ENCODE measurements at places on chromosomes 12 and 14. TPM values are rescaled to one million over a fixed set of nuclear protein-coding genes. Genes with fewer than 3 reads are reported as not detected.

Gene CLEC1B
- polyA plus RNA-seq, result not detected

Gene RPS6KL1
- 0.23 TPM for polyA plus RNA-seq

DNA sequence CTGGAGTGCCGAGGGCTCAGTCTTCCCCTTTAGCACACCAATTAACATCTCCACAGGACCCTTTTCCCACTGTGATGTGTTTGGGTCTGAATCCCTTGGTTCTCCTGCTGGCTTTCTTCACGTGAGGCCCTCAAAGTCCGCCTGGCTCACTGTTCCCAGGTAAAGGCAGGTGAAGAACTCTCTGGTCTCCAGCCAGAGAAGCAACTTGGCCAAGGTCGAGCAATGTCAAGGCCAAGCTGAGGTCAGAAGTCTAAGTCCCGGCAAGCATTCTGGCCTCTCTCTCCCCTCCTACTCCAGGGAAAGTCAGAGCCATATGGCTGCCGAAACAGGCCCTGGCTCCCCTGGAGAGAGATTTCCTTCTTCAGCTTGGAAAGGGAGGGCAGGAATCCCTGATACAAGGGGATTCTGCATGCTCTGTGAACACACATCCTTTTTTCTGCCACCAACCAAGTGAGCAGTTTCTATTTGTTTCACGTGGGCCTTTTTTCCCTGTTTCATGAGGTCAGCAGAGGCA lies 61.4 kb upstream of the ESRRB start:
- no peak for DNase-seq

DNA sequence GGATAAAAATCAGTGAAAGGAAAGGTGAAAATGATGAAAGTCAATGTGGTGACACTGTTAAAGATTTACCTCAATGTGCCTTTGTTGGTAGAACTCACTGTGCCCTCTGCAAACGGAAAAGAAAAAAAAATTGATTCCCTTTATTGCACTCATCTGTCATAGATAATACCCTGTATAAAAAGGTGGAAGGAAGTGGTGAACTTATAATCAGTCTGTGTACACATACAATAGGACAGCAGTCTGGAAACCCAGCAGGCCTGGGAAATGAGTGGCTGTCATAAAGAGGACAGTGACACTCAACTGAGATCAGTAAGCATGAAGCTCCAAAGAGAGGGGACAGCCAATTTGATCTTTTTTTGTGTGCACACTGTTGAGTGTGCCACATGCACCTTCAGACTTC lies 364.7 kb downstream of the NOVA1 start:
- DNase-seq, result no peak

DNA sequence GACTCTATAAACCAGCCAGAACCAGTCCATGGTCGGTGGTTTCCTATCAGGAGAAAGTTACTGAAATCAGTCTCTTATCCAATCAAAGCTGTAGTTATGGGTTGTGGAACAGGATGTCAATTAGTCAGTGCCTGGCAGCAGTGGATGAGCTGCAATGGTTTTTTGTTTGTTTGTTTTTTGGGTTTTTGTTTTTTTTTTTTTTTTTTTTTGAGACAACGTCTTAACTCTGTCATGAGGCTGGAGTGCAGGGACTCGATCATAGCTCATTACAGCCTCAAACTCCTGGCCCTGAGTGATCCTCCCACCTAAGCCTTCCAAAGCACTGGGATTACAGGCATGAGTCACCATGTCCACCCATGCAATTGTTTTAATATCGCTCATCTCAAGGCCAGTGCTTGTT lies 113.3 kb upstream of the CAND1 start:
- DNase-seq, result peak; percentile 51

GRCh38 chr12:114407842-114408411 lies 2.0 kb upstream of the TBX5 start:
- peak; percentile 89 for DNase-seq
